ENCODE measurements at places on chromosomes 5 and 9. TPM values are rescaled to one million over a fixed set of nuclear protein-coding genes. Genes with fewer than 3 reads are reported as not detected.

PDE6A gene
- 0.09 TPM for polyA plus RNA-seq

NEURL1B gene
- polyA plus RNA-seq: 40.4 TPM

DNA sequence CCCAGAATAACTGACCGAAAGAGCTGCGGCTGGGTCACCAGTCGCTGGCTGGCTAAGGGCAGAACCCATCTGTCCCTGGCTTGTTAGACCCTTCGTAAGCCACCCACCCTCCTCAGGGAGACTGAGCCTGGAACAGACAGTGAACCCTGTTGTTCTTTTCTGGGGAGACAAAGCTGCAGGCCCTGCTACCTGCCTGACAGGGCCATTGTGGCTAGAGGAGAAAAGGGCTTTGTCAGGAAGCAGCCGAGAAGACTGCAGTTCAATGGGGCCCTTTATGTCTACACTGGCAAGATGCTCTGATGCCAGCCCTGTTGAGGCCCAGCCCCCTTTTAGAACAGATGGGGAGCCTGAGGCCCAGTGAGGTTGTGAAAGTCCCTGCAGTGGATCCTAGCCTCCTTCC lies 3.7 kb upstream of the NIPAL4 start:
- DNase-seq: no peak

PTGS1 gene
- 4.7 TPM for polyA plus RNA-seq

DNA sequence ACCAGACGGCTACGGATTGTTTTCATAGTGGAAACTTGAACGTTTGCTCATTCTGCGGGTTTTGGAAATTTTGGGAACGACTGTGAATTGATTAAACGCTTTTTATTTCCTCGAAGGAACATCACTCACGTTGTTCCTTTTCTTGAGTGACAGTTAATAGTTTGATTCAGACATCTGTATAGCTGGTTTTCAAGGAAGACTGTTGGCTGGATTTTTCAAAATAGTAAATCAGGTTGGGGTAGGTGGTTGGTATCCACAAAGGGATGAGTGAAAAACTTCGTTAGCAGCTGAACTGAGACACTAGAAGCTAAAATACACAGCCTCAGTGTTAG lies 1.1 kb downstream of the TGFBR1 start:
- no peak for DNase-seq

All from hindlimb muscle (tissue), 1 donor.